ENCODE measurements at places on chromosomes 2 and 18. TPM values are rescaled to one million over a fixed set of nuclear protein-coding genes. Genes with fewer than 3 reads are reported as not detected.

BCL11A gene
- total RNA-seq = 29.7 TPM

AGAP1 gene
- total RNA-seq = 24.6 TPM

COL3A1 gene
- 19.3 TPM for total RNA-seq

EPC2 gene
- total RNA-seq = 29.8 TPM

REG3A gene
- not detected for total RNA-seq

TMEFF2 gene
- total RNA-seq = 5.0 TPM

FHL2 gene
- total RNA-seq = 30.7 TPM

LIMS3 gene
- total RNA-seq = 6.2 TPM

MAB21L4 gene
- total RNA-seq = 1.0 TPM

CRYBA2 gene
- not detected for total RNA-seq

KYNU gene
- not detected for total RNA-seq

TDRD15 gene
- 0.02 TPM for total RNA-seq

AUP1 gene
- total RNA-seq = 132 TPM

ZBTB14 gene
- 10.9 TPM for total RNA-seq

POTEC gene
- total RNA-seq = not detected

TMEM247 gene
- not detected for total RNA-seq

PRSS56 gene
- total RNA-seq = 0.38 TPM

MZT2A gene
- total RNA-seq = 69.3 TPM

SNRPD1 gene
- total RNA-seq = 102 TPM

SAG gene
- total RNA-seq = not detected

LRP2 gene
- not detected for total RNA-seq

SLC16A14 gene
- not detected for total RNA-seq

SH3RF3 gene
- total RNA-seq = 0.30 TPM

CPO gene
- not detected for total RNA-seq

SPP2 gene
- 0.14 TPM for total RNA-seq

RDH14 gene
- total RNA-seq = 27.7 TPM

REG1B gene
- not detected for total RNA-seq

CIDEA gene
- total RNA-seq = not detected

PCARE gene
- 0.02 TPM for total RNA-seq

PLGLB2 gene
- total RNA-seq = 0.40 TPM

SIX2 gene
- total RNA-seq = 51.9 TPM

CRACDL gene
- total RNA-seq = not detected

LYG2 gene
- total RNA-seq = 0.30 TPM

MFSD2B gene
- total RNA-seq = 0.05 TPM

SGPP2 gene
- not detected for total RNA-seq

KIF1A gene
- 4.0 TPM for total RNA-seq

TXNDC2 gene
- 0.06 TPM for total RNA-seq

CHAC2 gene
- 25.8 TPM for total RNA-seq

SLC14A1 gene
- not detected for total RNA-seq

Measured in SJCRH30 (cell line).